ENCODE measurements at places on chromosomes 2 and 18. TPM values are rescaled to one million over a fixed set of nuclear protein-coding genes. Genes with fewer than 3 reads are reported as not detected.

The ASAP2 gene
- total RNA-seq: 9.4 TPM

The ACTG2 gene
- total RNA-seq: 2.3 TPM

The BOLL gene
- not detected for total RNA-seq

The NEU2 gene
- total RNA-seq: not detected

The SPP2 gene
- not detected for total RNA-seq

The ALPG gene
- total RNA-seq: not detected

The FSHR gene
- total RNA-seq: 2.4 TPM

- H3K4me3 ChIP-seq: no peak overlapping the region
- H3K36me3 ChIP-seq: peaks cover 47% of the 10 kb centered on the region
- no peaks in the 10 kb centered on the region for H3K27me3 ChIP-seq
- H3K27ac ChIP-seq: no peak overlapping the region
- DNase-seq: no peak
- no peaks in the 10 kb centered on the region for H3K4me1 ChIP-seq
Measured at GRCh38 chr2:241161646-241162281, 11.5 kb downstream of the PPP1R7 start.

DNA sequence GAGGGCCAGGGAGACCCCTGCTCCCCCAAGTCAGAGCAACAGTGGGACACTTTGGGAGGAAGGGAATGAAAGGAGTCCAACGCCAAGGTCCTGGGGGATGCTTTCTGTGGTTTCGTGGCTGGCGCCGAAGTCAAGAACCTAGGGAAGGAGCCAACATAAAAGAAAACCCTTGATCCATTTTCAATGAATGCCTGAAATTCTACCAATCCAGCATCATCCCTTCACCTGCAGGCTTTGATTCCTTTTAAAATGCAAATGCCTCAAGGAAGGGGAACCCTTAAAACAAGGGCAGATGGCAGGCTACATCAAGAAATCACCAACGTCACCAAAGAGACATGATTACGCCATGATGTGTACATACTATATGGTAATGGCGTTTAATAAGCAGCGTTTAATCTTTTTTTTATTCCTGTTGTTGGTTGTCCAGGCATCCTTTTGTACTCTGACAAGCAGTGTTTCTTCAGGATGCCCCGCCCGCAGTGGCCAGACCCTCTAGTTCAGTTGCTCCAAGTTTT, 123.3 kb upstream of the SLC1A4 start:
- H3K27me3 ChIP-seq: peaks cover 8% of the 10 kb centered on the region
- no peak overlapping the region for H3K4me3 ChIP-seq
- no peak for DNase-seq
- H3K27ac ChIP-seq: no peak overlapping the region

DNA sequence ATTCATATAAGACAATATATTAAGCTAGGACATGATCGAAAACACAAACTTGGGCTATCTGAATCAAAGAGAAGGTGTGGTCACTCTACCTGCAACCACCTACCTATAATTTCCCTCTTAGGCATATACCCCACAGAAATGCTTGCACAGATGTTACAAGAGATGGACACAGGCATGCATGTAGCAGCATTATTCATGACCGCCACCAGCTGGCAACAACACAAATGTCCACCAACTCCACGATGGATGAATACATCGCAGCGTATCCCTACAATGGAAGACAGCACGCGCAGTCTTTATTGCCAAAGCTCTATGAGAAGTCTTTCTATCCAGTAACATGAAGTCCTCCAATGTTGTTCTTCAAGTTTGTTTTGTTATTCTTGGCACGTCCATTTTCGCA, 90.8 kb downstream of the ARL4C start:
- DNase-seq: no peak
- H3K27ac ChIP-seq: no peak overlapping the region
- H3K4me3 ChIP-seq: no peak overlapping the region
- no peaks in the 10 kb centered on the region for H3K27me3 ChIP-seq
- H3K4me1 ChIP-seq: peaks cover 3% of the 10 kb centered on the region

GRCh38 chr2:172995323-172996244, 80.1 kb upstream of the MAP3K20 start:
- DNase-seq: no peak
- H3K4me1 ChIP-seq: no peaks in the 10 kb centered on the region
- H3K36me3 ChIP-seq: no peaks in the 10 kb centered on the region
- no peaks in the 10 kb centered on the region for H3K27me3 ChIP-seq
- H3K4me3 ChIP-seq: no peak overlapping the region

GRCh38 chr2:239178484-239178883, 222.3 kb downstream of the HDAC4 start:
- H3K4me3 ChIP-seq: no peak overlapping the region
- H3K27me3 ChIP-seq: no peaks in the 10 kb centered on the region
- no peaks in the 10 kb centered on the region for H3K4me1 ChIP-seq
- no peak overlapping the region for H3K27ac ChIP-seq
- H3K36me3 ChIP-seq: peaks cover 11% of the 10 kb centered on the region

DNA sequence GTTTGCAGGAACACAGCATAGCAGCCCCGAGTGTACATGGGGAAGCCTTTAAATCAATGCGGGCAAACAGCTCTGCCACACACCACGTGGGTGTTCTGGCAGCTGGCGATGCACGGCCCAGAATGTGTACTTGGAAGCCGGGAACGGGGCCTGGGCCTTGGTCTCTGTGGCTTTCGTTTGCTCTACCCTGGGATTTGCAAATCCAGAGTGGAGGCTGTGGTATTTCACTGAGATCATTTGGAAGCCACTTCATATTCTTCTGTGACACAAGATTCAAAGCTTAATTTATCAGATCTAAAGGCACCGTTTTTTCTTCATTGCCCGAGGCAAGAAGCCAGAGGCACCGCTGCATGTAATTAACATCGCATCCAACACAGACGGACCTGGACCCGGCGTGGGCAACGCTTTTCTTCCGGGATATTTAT, 246.3 kb upstream of the MYT1L start:
- no peaks in the 10 kb centered on the region for H3K36me3 ChIP-seq
- H3K4me3 ChIP-seq: no peak overlapping the region
- H3K4me1 ChIP-seq: no peaks in the 10 kb centered on the region
- peak; percentile 23 for DNase-seq
- no peaks in the 10 kb centered on the region for H3K27me3 ChIP-seq

DNA sequence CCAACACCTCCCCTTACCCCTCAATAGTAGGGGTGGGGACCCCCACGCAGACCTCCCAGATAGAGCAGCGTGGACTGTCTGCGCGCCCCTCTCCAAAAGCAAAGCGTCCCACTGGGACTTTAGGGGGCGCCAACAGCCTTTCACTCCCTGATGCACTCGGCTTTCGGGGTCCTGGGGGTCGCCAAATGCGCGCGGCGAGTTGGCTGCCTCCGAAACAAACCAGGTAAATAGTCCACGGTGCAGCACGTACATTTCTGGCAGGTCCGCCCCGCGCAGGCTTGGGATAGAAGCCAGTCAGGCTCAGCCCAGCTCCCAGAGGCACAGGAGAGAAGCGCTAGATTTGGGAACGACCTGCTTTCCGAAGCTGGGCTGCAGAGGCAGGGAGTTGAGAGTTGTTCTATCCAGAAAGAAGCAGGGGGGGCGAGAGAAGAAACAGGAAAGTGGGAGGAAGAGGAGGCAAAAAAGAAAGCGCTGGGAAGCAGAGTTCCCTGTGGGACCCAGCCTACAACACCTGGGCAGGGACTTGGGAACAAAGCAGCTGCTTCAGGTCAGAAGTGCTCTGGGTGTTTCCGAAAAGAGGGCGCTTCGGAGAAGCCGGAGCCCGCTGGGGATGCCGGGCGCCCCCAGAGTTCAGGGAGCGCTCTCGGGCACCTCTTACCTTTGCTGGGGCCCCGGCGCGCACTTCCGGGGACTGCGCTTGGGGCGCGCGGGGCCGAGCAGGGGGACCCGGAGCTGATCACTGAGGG, 544 bp downstream of the EVA1A start:
- no peaks in the 10 kb centered on the region for H3K4me1 ChIP-seq
- H3K27me3 ChIP-seq: peaks cover 77% of the 10 kb centered on the region
- H3K36me3 ChIP-seq: no peaks in the 10 kb centered on the region
- H3K27ac ChIP-seq: no peak overlapping the region

DNA sequence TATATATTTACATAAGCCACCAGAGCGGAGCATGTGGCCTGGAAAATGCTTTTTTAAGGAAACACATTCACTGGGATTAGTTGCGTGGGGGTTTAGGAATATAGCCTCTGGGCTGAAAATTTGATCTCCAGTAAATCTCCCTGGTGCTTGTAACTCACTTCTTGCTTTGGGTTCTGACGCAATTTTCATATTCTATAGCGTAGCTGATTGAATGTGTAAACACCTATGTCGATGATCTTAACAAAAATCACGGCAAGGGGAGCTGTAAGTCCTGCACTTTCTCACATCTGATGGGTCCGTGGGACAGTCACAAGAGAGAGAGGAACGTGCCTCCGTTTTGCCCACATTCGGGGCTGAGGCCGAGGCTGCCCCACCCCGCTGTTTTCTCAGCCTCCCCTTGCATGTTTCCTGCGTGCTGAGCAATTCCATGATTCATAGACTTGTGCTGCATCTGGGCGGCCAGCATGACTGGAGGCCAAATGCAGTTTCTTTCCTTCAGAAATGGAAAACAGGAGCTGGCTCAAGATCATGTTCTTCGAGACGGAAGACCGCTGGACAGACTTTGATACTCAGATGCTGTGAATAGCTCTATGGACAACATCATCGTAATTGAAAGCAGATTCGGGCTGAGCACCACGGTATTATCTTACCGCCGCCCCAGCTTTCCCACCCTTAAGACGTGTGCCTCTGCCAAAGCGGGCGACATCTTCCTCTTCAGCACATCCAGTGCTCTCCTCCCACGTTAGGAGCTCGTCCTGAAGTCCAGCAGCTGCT, 109.2 kb downstream of the TMEM18 start:
- H3K4me1 ChIP-seq: no peaks in the 10 kb centered on the region
- H3K36me3 ChIP-seq: no peaks in the 10 kb centered on the region
- H3K27me3 ChIP-seq: no peaks in the 10 kb centered on the region
- H3K27ac ChIP-seq: no peak overlapping the region
- H3K4me3 ChIP-seq: no peak overlapping the region

DNA sequence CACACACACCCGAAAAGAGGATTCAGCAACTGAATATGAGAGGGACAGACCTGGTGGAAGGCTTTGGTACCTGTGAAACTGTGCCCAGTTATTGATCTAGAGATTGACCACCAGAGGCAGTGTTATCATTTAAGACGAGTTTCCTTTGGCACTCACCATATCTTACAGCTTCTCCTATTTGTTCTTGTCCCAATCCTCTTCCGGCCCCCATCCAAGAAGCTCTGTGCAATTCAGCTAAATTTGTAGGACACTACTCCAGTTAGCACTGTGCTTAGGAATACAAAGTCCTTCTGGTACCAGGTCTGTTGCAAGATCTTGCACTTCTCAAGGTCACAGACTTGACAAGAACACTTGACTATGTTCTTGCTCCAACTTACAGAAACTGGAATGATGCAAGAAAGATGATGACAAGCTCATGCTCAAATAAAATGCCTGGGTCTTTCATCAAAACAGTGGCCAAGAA, 177.7 kb downstream of the TMEM247 start:
- no peak overlapping the region for H3K27ac ChIP-seq
- no peak overlapping the region for H3K4me3 ChIP-seq
- no peaks in the 10 kb centered on the region for H3K36me3 ChIP-seq
- H3K27me3 ChIP-seq: no peaks in the 10 kb centered on the region
- peak; percentile 55 for DNase-seq

- DNase-seq: no peak
- H3K36me3 ChIP-seq: no peaks in the 10 kb centered on the region
- no peaks in the 10 kb centered on the region for H3K4me1 ChIP-seq
Measured at GRCh38 chr2:218881744-218882460, 1.2 kb downstream of the WNT10A start.

DNA sequence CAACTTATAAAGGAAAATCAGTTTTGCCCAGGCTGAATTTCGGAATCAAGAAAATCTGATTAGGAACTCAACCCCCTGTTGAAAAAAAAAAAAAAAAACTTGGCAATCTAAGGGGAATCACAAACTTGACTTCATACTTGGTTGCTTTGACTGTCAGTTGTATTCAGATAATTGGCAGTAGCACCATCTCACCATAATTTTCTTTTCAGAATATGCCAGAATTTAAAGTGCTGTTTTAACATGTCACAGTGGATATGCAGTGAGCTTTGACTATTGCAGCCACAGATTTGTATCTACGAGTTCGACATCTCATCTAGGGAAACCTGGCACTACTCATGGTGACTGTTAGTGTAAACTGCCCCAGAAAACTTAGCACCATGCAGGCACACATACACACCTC, 761.4 kb upstream of the KLHL29 start:
- H3K36me3 ChIP-seq: no peaks in the 10 kb centered on the region
- H3K4me1 ChIP-seq: peaks cover 3% of the 10 kb centered on the region
- no peaks in the 10 kb centered on the region for H3K27me3 ChIP-seq
- H3K4me3 ChIP-seq: no peak overlapping the region
- DNase-seq: no peak

DNA sequence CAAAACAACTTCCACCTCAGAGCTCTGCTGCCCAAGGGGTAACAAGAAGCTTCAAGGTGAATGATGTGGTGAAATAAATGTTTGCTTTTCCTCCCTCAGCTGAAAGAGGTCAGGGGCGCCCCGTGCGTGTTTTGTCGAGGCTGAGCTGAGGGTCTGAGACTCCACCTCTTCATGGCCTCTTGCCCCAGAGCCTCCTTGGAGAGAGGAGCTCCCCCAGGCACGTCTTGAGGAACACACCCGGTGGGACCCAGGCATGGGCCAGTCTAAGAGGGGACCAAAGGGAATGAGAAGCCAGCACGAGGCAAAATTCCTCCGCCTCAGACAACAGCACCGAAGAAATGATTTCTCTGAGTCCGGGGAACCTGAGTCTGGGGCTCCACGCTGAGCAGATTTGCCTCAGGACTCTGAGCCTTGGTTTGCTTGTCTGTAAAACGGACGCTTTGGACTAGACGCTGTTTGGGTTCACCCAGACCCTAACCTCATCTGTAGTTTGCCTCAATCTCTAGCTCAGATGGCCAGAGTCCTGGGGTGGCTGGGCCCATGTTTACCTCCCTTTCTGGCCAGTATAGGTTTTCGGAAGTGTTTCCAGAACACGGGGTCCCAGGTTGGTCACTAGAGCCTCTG, 56.4 kb upstream of the ODC1 start:
- no peak for DNase-seq
- H3K27me3 ChIP-seq: no peaks in the 10 kb centered on the region
- no peaks in the 10 kb centered on the region for H3K4me1 ChIP-seq
- H3K36me3 ChIP-seq: no peaks in the 10 kb centered on the region
- no peak overlapping the region for H3K4me3 ChIP-seq

DNA sequence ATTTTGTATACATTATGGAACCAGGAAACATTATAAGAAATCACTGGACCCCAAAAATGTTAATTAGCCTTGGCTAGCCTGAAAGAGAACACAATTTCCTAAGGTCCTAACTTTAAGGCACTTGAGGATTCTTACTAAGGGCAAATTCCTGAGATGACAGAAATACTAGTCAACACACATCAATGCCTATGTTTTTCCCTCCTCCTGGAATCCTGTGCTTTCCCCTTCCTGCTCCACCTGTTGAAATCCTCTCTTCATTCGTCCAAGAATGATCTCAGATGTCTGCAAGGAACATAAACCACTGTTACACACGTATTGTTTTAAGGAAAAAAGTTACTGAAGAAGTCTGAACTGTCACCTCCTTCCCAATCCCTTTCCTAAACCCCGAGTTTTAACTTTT, 21.2 kb upstream of the DARS1 start:
- H3K27me3 ChIP-seq: no peaks in the 10 kb centered on the region
- H3K27ac ChIP-seq: no peak overlapping the region
- no peaks in the 10 kb centered on the region for H3K36me3 ChIP-seq
- H3K4me3 ChIP-seq: no peak overlapping the region
- no peaks in the 10 kb centered on the region for H3K4me1 ChIP-seq

- H3K4me3 ChIP-seq: no peak overlapping the region
- DNase-seq: peak; percentile 72
- H3K27me3 ChIP-seq: no peaks in the 10 kb centered on the region
- no peak overlapping the region for H3K27ac ChIP-seq
- H3K36me3 ChIP-seq: no peaks in the 10 kb centered on the region
- no peaks in the 10 kb centered on the region for H3K4me1 ChIP-seq
Measured at GRCh38 chr2:58109481-58109880, 62.9 kb downstream of the VRK2 start.
